PC-3 (cell line): ENCODE measurements at places on chromosomes 4 and X.

GRCh38 chr4:70895405-70895804, 6.8 kb upstream of the MOB1B start:
- DNase-seq, result no peak

- peak; percentile 62 for DNase-seq
Observed at GRCh38 chr4:103091601-103092223, 7.9 kb downstream of the BDH2 start.

GRCh38 chrX:43657671-43658070, 1.6 kb downstream of the MAOA start:
- DNase-seq, result no peak

GRCh38 chrX:109378281-109378680, 103.6 kb downstream of the GUCY2F start:
- DNase-seq, result no peak

DNA sequence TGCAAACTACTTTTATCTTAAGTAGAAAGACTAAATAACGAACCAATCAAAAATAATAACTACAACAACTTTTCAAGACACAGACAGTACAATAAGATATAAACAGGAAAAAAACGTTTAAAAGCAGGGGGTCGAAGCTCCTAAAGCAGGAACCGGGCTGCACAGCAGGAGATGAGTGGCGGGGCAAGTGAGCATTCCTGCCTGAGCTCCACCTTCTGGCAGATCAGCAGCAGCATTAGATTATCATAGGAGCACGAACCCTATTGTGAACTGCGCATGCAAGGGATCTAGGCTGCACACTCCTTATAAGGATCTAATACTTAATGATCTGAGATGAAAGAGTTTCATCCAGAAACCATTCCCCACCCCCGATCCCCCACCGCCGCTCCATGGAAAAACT, 146.2 kb downstream of the TEX11 start:
- peak; percentile 32 for DNase-seq

GRCh38 chr4:27001398-27002164, 140.9 kb downstream of the STIM2 start:
- no peak for DNase-seq

- no peak for DNase-seq
Observed at GRCh38 chr4:145665773-145666172, 14.2 kb upstream of the C4orf51 start.
